Neuronal stem cell (in vitro differentiated cells): ENCODE measurements at places on chromosomes 1 and 21.

DNA sequence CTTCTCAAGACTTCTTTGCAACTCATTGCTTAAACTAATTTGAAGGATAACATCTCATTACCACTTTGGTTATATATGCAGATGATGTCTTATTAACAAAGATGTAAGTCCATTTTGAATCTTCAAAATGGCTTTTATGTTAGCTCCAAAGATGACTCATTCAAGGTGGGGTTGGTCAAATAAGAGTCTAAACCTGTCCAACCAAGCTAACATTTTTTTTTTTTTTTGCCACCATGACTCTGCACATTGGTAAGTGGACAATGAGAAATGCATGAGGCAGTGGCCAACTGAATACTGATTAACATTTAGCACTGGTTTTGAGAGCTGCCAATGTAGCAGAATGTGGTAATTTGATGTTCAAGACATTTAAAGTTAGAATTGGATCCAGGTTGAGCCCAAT, 278 bp upstream of the KRTAP27-1 start:
- no peak for DNase-seq

DNA sequence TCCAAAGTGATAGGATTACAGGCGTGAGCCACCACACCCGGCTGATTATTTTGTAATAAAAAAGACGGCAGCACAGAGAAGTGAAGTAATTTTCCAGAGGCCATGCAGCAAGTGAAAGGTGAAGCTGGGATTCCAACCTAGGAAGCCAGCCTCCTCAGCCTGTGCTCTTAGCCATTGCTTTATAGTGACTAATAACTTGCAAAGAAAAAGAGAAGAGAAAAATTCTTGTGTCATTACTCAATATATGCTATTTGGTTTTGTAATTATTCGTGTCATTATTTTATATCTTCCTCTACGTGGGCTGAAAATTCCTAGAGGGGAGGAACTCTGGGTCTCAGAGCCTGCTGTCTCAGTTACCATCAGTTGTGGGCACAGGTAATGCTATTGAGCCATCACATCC, 1.6 kb upstream of the IER5 start:
- DNase-seq, result no peak

DNA sequence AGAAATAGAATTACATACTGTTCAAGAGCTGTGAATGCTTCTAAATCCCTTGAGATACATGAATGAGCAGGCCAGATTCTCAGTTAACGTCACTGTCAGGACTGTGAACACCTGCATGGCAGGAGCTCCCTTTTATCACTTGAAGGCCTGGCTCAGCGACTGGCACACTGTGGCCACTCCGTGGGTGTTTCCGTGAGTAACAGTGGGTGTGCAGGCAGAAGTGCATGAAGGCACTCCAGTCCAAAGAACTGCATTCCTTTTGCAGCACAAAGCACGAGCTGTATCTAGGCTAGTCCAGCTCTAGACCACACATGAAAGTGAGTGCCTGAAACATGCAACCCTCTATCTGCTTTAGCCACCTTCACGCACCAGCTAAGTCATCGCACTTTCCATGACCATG, 9.6 kb upstream of the SIM2 start:
- no peak for DNase-seq

GRCh38 chr1:199046618-199047017, 407.8 kb downstream of the PTPRC start:
- no peak for DNase-seq

DNA sequence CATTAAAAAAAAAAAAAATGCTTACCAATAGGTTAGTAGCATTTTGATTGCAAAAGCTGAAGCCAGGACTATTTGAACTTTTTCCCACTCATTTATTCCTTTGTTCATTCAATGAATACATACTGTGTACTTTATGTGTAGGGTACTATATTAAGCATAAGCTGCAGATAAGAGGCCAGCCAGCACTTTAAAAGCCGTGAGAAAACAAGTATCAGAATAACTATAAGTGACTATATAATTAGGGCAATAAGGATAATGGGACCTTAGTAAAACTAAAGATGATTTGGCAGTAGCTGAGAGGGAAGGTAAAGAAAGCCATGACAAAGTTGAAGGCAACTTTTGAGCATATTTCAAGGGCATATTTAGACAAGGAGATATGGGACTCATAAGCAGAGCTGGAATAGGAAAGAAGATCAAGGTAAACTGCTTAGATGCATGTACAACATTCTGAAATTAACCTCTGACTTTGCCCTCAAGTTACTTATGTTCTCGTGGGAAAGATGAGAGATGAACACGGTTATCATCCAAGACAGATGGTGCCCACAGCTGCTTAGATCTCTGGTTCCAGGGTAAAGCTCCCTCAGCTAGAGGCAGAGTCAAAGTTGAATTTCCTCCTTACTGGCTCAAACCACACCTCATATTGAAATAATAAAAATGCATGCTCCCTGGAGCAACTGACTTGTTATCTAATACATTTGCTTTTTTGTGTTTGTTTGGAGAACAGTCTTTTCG, 44.0 kb upstream of the FMO2 start:
- DNase-seq, result no peak

- DNase-seq, result no peak
These were observed 30.6 kb downstream of the ARHGEF16 start for GRCh38 chr1:3485016-3485415.

DNA sequence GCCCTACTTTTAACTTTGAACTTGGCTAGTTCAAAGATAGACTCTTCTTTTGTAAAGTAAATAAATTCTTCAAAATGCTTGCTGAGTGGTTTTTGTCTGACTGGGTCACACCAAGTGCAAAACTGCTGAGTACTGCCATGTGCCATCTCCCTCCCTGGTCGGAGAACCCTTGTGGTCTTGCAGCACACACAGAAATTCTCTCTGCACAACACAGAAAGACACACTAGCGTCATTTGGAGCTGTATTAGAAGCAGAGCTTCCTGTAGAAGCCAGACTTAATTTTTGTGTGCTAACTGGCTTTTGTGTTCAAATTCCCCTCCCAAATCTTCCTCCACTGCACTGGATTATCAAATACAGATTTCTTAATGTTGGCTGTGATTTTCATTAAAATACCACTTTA, 2.5 kb downstream of the PSMB4 start:
- DNase-seq, result no peak

DNA sequence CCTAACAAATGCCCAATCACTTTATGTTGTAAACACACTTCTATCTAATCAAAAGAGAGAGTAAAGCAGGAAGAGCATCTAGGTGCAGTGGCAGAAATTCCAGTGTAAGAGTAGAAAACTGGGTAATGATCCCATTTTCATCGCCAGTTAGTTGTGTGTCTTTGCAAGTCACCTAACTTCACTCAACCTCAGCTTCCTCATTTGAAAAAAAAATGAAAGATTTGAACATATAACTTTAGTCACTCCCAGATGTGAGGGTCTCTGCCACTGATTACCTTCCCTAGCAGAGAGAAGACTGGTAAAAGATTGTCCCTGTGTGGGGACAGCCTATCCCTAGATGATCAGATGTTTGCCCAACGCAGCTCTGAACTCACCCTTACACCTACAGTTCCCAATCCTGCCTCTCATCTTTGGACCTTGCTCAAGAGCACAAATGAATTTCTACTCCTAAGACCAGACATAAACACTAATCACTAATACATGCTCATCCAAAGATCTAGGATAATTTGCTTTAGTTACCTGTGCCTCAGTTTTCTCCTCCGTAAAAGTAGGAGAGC, 25.2 kb upstream of the DUSP23 start:
- no peak for DNase-seq

DNA sequence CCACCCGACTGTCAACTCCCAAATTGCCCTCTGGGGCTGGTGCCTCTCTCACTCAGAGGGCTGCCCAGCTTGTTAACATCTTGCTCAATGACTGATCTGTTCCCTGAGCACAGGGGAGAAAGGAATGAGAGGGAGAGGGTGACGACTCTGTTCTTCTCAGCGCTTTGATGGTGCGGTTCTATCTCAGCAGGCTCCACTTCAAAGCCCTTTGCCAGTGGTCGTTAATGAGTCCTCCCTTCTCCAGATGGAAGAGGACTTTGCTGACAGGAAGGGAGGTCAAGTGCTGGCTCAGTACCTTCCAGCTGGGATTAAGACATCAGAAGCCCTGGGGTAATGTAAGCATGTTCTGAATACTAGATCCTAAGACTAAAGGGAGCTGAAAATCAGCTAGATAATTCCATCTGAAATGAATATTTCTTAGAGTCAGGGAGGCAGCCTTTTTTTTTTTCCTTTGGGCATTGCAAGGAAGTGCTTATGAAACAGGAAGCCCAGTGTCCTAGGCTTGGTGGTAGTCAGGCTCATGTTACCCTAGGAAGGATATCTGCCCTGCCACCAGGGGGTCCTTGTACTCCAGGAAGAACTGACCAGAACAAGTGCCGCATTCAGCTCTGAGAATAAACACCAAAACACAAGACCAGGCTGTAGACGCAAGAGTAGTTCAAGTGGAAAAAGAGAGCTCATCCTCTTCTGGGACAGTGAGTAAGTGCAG, 4.7 kb downstream of the FMOD start:
- no peak for DNase-seq

DNA sequence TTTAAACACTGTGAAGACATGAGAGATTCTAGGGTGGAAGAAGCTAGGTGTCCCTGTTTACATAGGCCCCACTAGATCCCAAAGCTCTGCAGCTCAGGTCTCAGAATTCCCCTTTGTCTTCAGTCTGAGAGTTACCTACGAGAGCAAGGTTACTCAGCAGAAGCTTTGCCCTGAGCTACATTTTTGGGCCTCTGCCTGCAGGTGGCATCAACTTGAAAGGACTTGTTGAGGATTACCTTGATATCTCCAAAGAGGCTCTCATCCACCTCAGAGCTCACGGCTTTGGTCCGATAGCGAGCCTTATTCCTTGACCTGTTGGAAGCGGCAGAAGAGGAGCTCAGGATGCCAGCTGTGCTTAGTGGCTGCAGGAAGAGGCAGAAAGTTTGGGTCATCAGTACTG, 7.0 kb downstream of the CFAP45 start:
- DNase-seq, result no peak

GRCh38 chr1:86757272-86757984, 53.1 kb downstream of the SH3GLB1 start:
- DNase-seq, result no peak

DNA sequence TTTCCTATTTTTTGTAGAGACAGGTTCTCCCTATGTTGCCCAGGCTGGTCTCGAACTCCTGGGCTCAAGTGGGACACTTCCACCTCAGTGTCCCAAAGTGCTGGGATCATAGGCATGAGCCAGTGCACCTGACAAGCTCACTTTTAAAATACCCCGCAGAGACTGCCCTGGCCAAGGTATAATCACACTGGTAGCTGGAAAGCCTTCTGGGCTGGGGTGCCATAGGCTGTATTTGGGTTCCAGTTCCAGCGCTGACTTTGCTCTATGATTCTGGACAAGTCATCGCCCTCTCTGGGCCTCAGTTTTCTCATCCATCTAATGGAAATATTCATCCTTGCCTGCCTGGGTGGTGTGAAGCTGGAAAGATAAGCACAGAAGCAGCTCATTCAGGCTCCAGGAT, 10.4 kb downstream of the LDLRAD1 start:
- no peak for DNase-seq

DNA sequence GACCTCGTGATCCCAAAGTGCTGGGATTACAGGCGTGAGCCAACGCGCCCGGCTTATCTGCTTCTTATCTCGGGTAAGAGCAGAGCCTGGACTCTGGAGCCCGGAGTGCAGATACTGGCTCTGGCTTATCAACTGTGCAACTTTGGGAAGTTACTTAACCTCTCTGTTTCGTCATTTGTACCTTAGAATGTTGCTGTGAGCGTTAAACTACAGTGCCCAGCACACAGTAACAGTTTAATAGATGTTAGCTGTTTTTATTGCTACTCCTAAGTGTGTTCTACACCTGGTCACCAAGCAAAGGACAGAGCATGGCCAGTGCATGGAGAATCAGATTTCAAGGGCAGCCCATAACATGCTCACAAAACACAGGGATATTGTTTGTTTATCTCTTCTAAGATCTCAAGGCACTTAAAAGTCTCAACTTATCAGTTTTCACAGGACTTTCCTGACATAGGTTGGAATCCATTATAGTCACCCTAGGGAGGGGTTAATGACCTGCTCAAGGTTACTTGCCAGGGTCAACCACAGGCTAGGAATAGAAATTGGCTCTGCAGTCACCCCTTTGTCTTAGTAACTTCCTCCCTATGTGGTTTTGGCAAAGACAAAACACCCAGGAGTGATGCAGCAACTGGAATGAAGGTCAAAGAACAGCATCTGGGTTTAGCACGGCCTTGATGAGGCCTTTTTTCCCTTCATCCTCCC, 22.5 kb upstream of the SRP9 start:
- DNase-seq, result no peak

DNA sequence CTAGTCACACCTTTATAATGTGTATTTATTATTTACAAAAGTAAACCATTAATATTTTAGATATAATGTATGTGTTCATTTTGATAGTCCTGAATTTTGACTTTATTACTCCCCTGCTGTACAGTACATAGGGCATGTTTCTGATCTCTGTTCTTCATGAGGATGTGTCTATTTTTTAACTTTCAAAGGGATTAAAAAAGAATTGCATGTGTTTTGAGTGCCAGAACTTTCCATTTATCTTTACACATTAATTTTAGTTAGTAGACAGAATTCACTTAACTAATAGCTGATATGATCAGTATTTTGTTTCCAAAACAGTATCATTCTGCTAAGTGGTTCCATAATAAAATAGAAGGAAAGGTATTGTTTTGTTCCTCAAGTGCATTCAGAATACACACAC, 3.1 kb downstream of the PBX1 start:
- no peak for DNase-seq

DNA sequence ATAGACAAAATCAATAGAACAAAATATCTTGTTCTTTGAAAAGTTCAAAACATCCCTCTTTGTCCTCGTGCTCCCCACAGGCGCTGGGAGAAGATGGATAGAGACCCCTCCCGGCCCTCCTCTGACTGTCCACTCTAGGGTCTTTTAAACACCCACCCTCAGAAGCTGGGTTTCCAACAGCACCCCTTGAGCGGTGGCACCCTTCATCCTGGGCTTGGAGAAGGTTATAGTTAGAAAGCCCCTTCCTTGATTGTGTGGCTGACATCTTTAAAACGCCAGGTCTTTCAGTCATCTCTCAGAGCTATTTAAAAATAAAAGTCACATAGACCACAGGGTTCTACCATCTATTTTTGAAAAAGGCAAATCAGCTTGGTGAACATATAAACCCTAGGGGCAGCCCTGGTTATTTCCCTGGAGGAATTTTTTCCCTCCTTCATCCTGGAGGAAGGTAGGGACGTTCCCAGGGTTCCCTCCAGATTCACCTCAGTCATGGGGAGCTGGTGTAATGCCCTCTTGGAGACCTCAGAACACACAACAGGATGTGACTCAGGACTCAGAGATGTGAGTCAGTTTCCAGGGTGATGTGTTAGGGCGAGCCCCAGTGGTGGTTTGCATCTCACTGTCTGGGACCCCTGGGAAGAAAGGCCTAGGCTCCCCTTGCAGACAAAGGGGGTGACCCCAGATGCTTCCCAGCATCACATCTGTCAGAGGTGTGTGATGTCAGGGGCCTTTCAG, 138.5 kb downstream of the CLIC6 start:
- no peak for DNase-seq

DNA sequence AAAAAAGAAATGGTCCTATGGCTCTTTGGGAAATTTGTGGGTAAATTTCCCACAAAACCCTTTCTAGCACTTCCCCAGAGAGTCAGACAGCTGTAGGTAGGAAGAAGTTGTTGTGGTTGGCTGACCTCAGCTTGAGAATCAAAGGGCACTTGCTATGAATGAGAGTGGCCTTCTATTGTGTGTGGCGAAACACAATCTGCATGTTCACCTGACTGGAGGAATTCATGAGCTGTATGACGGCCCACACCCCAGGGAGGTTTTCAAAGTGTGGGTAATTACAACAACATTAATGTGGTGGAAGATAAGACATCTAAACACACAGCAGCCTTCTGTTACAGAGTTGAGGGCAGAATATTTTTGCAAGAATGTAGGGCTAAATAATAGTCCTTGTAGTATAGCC, 38.8 kb downstream of the NGF start:
- DNase-seq, result no peak

GRCh38 chr1:57132993-57133622, 167.3 kb upstream of the C8B start:
- no peak for DNase-seq
